Ascending aorta (tissue), 2 donors: ENCODE measurements at places on chromosomes 7 and 10.
A peak's percentile ranks its signal among the peaks of the same experiment; 100 is the strongest.

DNA sequence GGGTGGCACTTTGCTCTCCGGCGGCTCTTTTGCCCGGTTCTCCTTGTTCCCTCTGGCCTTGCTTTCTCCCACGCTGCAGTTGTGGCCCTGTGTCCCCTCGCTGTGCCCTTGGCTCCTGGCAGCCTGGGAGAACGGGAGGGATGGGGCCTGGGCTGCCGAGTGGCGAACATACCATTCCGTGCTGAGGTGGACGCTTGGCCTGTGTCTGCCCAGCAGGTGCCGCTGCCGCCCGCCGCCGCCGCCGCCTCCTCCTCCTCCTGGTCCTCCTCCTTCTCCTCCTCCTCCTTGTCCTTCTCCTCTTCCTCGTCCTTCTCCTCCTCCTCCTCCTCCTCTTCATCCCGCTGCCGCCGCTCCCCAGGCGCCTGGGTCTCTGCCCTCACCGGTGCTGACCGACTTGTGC, 36.0 kb downstream of the AGAP3 start:
- no peak overlapping the region for H3K27ac ChIP-seq
- peaks cover 34% of the 10 kb centered on the region for H3K36me3 ChIP-seq
- peaks cover 3% of the 10 kb centered on the region for H3K4me1 ChIP-seq
- no peak for DNase-seq

GRCh38 chr10:725786-726185, 36.3 kb upstream of the DIP2C start:
- no peak overlapping the region for H3K27ac ChIP-seq
- no peaks in the 10 kb centered on the region for H3K4me1 ChIP-seq
- H3K27me3 ChIP-seq = no peaks in the 10 kb centered on the region
- DNase-seq = no peak
- H3K36me3 ChIP-seq = no peaks in the 10 kb centered on the region

DNA sequence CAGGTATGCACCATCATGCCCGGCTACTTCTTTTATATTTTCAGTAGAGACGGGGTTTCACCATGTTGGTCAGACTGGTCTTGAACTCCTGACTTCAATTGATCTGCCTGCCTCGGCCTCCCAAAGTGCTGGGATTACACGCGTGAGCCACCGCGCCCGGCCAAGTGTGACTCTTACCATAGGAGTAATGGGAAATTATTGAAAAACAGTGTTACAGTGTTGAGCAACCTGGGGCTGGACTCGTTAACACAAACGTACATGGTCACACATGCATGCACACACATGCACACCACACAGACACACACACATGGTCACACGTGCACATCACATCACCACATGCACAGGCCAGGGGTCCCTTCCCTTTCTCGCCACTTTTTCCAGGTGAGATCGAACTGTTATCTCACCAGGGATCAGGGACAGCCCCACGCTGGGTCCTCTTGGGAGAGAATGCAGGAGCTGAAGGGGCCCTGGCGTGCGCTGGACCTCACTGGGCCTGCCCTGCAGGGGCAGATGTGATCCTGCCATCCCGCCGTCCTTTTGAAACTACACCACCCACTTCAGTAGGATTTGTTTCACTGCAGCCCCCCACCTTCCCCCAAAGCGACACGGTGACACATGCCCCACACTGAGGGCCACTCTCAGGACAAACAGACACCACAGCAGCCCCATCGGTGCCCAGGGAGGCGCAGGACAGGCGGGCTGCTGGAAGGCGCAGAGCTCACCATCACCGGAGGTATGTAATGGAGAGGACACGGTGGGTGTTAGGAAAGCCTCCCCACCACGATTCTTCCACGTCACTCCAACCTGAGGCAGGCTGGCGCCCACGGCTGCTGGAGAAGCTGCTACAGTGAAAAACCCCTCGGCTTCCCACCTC, 10.2 kb downstream of the RADIL start:
- no peaks in the 10 kb centered on the region for H3K27me3 ChIP-seq
- H3K4me1 ChIP-seq = no peaks in the 10 kb centered on the region
- H3K36me3 ChIP-seq = peaks cover 9% of the 10 kb centered on the region

DNA sequence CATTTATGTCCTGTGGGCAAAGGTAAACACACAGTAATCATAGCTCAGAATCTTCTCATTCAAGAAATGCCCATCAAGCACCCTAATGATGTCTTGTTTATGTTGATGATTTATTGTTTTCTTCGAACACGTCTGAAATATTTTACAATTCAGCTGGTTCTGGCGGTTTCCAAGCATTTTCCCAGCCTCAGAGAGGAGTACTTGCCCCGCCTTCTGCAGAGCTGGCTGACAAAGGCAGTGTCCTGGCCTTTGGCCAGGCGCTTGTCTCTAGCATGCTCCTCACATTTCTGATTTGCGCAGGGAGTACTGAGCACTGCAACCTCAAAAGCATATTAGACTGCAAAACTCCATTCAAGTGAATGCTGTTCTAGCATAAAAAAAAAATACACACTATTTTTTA, 314.2 kb upstream of the GNAI1 start:
- H3K27ac ChIP-seq = no peak overlapping the region
- no peaks in the 10 kb centered on the region for H3K36me3 ChIP-seq
- DNase-seq = no peak
- no peaks in the 10 kb centered on the region for H3K4me1 ChIP-seq
- H3K27me3 ChIP-seq = no peaks in the 10 kb centered on the region

DNA sequence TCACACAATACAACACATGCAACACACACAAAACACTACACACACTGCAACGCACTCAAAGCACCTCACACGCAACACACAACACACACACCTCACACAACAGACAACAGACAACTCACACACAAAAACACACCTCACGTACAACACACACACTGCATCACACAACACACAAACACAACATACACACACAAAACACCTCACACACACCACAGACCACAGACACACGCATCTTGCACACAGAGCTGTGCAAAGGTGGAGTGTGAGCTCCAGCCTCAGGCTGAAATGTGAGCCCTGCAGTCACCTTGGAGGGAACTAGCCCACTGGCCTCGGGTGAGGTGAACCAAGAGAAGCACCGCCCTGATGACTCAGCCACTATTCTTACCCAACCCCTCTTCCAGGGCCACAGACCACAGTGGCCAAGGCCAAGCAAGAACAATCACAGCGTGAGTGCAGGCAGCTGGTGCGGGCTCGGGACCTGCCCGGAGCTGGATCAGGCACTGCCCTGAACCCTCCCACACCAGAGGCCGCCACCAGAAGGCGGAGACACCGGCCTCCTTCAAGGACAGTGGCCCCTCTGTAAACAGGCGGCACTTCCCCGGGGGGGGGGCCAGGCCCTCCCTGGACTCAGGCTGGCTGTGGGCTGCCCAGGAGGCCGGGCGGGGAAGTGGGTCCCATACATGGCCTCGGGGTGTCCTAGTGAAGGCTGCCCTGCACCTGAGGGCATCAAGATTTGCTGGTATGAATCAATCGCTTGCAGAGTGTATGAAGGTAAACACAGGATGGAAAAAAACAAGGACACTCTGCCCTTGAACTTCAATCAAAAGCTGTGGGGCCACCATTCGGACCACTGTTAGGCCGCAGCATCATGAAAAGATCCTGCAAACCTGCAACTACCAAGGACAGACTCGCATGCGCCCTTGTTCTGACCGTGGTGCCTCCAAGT, 106.7 kb downstream of the TNS3 start:
- peak; percentile 95 for DNase-seq
- no peaks in the 10 kb centered on the region for H3K27me3 ChIP-seq
- peaks cover 46% of the 10 kb centered on the region for H3K4me1 ChIP-seq
- no peaks in the 10 kb centered on the region for H3K36me3 ChIP-seq
- H3K4me3 ChIP-seq = no peak overlapping the region

DNA sequence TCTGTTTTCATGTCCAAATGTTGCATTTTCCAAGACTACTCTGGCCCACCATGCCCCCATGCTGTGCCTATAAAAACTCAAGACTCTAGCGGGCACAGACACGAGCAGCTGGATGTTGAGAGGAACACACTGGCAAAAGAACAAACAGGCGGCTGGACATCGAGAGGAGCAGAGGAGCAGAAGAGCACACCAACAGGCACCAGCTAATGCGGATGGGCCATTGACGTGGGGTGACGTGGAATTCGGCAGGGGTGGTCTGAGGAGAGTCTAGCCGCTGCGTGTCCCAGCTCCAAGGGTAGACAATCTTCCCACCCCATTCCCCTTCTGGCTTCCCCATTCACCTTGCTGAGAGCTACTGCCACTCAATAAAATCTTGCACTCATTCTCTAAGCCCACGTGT, 54.4 kb upstream of the SMIM30 start:
- no peak for DNase-seq
- no peaks in the 10 kb centered on the region for H3K4me1 ChIP-seq
- H3K27me3 ChIP-seq = no peaks in the 10 kb centered on the region
- no peak overlapping the region for H3K27ac ChIP-seq

- no peaks in the 10 kb centered on the region for H3K4me1 ChIP-seq
- H3K4me3 ChIP-seq = no peak overlapping the region
- no peak overlapping the region for H3K27ac ChIP-seq
- H3K27me3 ChIP-seq = no peaks in the 10 kb centered on the region
Measured at GRCh38 chr10:127216786-127217185, 20.4 kb upstream of the INSYN2A start.

DNA sequence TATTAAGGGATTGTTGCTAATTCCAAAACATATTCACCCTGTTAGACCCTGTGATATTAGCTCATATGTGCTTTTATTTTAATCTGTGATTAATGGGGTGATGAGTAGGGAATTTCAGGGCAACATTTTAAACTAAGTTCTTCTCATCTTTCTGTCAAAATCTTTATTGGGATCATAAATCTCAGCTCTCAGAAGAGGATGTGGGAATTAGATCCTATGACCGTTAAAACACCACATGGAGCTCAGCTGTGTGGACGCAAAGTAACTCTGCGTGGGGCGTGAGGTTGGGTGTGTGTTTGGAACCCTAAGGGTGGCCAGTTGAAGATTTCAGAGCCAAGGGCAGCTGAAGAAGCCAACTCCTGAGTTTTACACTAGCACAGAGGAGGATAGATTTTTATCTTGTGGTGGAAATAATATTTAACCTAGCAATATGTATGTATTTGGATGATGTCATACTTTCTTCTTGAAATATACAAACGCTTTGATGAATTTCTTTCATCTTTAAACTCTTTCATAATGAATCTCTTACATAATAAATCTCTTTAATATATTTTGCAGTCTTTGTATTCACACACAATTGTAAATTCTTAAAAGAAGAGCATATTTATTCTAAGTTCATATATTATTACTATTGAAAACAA, 64.4 kb downstream of the EPDR1 start:
- H3K36me3 ChIP-seq = no peaks in the 10 kb centered on the region
- DNase-seq = no peak
- H3K27ac ChIP-seq = no peak overlapping the region
- no peaks in the 10 kb centered on the region for H3K27me3 ChIP-seq
- no peak overlapping the region for H3K4me3 ChIP-seq

GRCh38 chr10:31836569-31837406, 91.8 kb downstream of the ARHGAP12 start:
- no peaks in the 10 kb centered on the region for H3K27me3 ChIP-seq
- no peaks in the 10 kb centered on the region for H3K36me3 ChIP-seq
- no peaks in the 10 kb centered on the region for H3K4me1 ChIP-seq
- no peak for DNase-seq
- H3K27ac ChIP-seq = no peak overlapping the region

- H3K4me1 ChIP-seq = no peaks in the 10 kb centered on the region
- H3K27me3 ChIP-seq = no peaks in the 10 kb centered on the region
- H3K36me3 ChIP-seq = no peaks in the 10 kb centered on the region
Measured at GRCh38 chr10:80324086-80324485, 32.5 kb downstream of the DYDC1 start.

GRCh38 chr10:79377557-79378382, 30.5 kb downstream of the PPIF start:
- H3K36me3 ChIP-seq = no peaks in the 10 kb centered on the region
- no peaks in the 10 kb centered on the region for H3K27me3 ChIP-seq
- no peak overlapping the region for H3K4me3 ChIP-seq
- peaks cover 20% of the 10 kb centered on the region for H3K4me1 ChIP-seq
- DNase-seq = peak; percentile 45

GRCh38 chr10:63631991-63632390, 110.8 kb downstream of the REEP3 start:
- no peaks in the 10 kb centered on the region for H3K27me3 ChIP-seq
- DNase-seq = no peak
- H3K4me1 ChIP-seq = peaks cover 20% of the 10 kb centered on the region
- H3K36me3 ChIP-seq = no peaks in the 10 kb centered on the region
- no peak overlapping the region for H3K4me3 ChIP-seq
